Activated naive CD4-positive, alpha-beta T cell treated with anti-CD3 and anti-CD28 coated beads for 36 hours (primary cell): ENCODE measurements at places on chromosomes 7 and 10.

- DNase-seq: no peak
Measured at GRCh38 chr7:121219026-121219425, 109.8 kb upstream of the WNT16 start.

- no peak for DNase-seq
Measured at GRCh38 chr7:151677581-151678226, 158.0 kb upstream of the RHEB start.

- DNase-seq: no peak
Measured at GRCh38 chr7:105178928-105179541, 165.0 kb downstream of the KMT2E start.

DNA sequence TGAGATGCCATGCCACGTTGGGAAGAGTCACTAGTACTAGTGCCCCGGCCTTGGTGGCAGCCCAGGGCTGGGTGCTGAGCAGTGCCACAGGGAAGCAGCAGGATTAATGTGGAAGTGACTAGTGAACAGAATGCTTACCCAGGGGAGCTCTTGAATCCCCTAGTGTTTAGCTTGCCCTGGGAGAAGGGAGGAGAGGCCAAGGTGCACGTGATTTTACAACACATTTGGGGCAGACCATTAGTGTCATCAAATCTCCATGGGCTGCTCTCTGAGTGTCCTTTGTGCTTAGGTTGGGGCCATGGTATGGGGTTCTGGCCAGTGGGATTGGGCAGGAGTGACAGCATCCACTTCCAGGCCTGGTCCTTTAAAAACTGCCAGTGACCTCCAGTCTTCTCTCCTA, 37.5 kb downstream of the ARHGAP22 start:
- DNase-seq: no peak

GRCh38 chr10:71432101-71432905, 35.6 kb downstream of the CDH23 start:
- DNase-seq: no peak
